Substantia nigra (tissue), 51 donors: ENCODE measurements at places on chromosomes 12 and 14.

DNA sequence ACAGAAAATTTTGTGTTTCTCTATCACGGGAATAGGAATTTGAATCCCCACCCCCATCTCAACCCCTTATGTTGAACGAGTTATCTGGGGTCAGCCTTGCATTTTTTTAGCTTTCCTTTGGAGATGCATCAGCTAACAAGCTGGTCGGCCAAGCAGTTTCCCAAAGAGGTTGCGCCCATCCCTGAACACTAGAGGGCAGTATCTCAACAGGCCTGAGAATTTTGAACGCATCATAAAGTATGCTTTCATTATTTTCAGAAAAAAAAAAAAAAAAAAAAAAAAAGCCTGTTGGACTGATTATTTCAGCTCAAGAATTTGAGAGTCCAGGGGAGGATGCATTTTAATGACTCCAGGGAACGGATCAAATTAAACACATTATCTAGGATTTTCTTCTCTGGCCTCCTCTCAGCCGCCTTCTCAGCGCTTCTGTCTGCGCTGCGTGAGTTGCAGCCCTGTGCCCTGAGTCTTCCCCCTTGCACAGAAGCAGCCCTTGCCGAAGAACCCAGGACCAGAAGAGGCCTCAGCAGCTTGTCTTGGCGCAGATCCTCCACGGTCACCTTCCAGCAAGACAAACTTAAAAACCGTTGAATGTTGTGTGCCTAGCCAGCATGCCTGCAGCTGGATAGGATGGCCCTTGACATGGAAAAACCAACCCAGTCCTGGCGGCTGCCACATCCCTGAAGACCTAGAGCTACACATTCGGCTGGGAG is 76.6 kb upstream of the GZMB start:
- no peak for DNase-seq

GRCh38 chr12:89924191-89924590 is 215.6 kb upstream of the ATP2B1 start:
- no peak for DNase-seq

- peak; percentile 48 for DNase-seq
These were observed 38.8 kb upstream of the NINJ2 start for GRCh38 chr12:701896-702539.

DNA sequence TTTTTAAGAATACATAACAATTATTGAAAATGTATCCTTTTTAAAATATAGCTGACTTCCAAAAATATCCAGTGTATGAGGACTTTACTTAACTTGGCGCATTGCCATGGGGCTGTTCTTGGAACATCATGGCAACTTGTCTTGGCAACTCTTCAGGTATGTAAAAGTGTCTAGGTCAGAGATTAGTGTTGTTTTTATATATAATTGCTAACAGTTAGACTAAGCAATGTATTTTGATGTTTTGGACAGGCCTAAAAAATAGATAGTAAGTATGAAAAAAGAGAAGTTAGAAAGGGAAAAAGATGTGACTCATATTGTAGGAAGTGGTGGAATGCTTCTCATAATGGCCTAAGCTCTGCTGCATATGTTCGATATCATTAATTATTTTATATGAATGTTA is 70.9 kb downstream of the MON2 start:
- DNase-seq = no peak

GRCh38 chr14:98906123-98906995 is 365.6 kb downstream of the BCL11B start:
- no peak for DNase-seq

GRCh38 chr12:81359736-81360135 is 281.9 kb downstream of the ACSS3 start:
- DNase-seq = no peak

- no peak for DNase-seq
These were observed 4.4 kb downstream of the EDDM3B start for GRCh38 chr14:20772650-20773049.

DNA sequence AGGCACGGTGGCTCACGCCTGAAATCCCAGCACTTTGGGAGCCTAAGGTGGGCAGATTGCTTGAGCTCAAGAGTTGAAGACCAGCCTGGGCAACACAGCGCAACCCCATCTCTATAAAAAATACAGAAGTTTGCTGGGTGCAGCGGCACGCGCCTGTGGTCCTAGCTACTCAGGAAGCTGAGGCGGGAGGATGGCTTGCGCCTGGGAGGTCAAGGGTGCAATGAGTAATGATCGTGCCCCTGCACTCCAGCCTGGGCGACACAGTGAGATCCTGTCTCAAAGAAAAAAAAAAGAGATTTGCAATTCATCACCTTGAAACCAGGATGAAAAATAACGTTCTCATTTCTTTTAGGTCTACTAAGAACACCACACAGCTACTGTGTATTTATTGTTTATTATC is 4.0 kb downstream of the STX2 start:
- no peak for DNase-seq

DNA sequence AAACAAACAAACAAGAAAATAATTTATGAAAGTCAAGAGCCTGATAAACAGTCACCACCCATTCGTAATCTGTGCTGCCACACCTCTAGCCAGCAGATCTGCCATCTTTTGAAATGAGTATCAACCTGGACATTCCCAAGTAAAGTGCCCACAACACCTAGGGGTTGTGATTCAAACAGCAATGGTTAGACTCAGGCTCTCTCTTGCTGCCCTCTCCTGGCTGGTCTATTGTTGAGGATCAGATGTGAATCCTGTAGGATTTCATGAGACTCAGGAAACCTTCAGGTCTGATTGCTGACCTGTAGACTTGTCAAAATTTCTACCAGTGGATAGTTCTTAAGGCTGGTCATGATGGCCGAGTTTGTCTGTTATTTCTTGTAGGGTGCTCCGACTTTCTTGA is 26.8 kb downstream of the DGLUCY start:
- peak; percentile 29 for DNase-seq

- no peak for DNase-seq
These were observed 1064.6 kb downstream of the BCL11B start for GRCh38 chr14:98207415-98207814.

DNA sequence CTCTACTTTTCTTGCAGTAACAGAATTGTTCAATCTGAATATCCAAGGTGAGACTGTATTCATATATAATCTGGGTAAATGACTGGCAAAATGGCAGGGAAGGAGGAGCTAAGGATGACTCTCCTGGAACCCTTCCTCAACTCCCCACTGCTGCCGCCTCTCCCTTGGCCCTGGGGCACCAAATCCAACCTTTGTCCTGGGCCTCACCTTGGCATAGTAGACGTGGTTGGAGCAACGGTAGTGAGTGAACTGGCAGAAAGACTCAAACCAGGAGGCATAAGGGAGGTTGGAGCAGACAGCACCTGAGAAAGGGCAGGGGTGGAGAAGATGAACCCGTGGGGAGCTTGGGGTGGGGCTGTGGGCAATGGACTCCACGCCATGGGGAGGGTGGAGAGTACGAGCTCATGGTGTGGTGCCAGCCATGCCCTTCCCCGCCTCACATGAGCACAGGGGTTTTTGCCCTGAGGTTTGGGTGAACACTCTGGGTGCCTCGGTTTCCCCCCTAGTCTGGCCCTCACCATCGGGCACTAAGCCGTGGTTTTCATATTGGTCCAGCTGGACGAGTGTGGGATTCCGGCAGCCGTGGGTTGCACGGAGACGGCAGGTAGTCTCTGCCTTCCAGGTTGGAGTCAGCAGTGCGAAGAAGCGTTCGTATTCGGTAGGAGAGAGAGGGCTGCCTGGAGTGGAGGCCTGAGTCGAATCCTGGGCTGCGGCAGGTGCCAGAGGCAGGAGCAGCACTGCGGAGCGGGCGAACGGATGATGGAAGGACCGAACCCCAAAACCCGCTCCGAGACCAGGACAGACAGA is 753 bp downstream of the ACRBP start:
- DNase-seq = no peak

GRCh38 chr14:44586910-44587309 is 79.8 kb upstream of the FSCB start:
- no peak for DNase-seq

- DNase-seq = no peak
These were observed 46.1 kb downstream of the RASSF3 start for GRCh38 chr12:64656429-64656828.

DNA sequence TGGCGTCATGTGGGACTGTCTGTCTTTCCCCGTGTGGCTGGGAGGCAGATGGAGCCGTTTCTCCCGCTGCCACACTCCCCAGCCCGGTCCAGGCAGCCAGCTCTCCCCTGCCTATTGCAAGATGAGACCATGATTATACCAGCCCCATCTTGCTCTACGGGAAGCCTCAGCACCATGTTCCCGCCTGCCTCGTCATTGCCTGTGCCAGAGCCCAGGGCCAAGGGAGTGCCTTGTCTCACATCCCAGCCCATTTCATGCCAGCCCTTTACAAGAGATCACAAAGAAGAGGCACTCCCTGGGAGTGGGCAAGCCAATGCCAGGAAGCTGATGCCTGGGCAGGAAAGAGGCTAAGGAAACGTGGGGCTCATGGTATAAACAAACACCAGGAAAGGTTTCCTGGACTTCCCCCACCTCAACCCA is 23.9 kb downstream of the GPR68 start:
- DNase-seq = no peak

- no peak for DNase-seq
These were observed 2.1 kb downstream of the PLD4 start for GRCh38 chr14:104926619-104927431.

DNA sequence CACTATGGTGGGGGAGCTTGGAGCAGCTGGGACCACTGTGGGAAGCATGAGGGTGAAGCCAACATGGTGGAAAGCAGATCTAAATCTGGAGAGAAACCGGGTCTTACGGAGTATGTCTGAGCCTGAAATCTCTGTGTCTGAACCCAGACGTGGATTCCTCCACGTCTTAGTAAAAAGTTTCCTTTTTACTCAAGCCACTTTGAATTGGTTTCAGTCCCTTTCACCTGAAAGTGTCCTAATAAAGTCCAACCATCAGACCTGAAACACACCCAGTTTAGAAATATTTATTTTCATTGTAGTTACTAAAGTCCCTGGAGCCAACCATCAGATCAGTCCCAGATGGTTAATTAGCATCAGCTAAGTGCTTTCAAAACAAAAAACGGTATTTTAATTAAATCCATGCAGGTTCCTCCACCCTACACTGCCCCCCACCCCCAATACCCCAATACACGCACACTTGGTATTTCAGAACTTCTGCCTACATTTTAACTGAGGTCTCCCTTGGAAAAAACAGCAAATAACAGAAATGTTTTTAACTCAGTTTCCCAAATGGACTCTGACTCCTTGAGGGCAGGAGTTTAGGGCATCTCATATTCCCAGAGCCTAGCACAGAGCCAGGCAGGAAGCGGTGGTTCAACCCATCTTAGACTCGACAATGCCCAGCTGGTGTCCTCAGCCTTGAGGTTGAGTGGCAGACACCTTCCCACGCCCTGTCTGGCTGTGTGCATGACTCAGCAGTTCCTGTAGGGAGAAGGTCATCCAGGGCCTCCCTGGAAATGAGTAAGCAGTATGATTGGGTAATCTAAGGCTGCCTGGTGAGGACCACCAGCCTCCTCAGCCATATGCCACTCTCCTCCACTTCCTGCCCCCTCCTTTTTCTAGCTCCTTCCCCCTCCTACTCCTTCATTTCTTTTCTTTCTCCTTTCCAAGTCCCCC is 175.8 kb downstream of the TTC8 start:
- no peak for DNase-seq

- DNase-seq = peak; percentile 83
These were observed at the start of gene RAB3IP for GRCh38 chr12:69738351-69739286. TSS of gene RAB3IP (plus strand) at chr12:69738860. CDS start at chr12:69755409, 16,549 bp downstream.
